ENCODE measurements at places on chromosomes 11 and 22.

GRCh38 chr11:69218271-69218682 is 62.5 kb downstream of the SMIM38 start:
- DNase-seq: no peak

GRCh38 chr11:69928121-69928520 is 108.9 kb upstream of the FGF3 start:
- no peak for DNase-seq

DNA sequence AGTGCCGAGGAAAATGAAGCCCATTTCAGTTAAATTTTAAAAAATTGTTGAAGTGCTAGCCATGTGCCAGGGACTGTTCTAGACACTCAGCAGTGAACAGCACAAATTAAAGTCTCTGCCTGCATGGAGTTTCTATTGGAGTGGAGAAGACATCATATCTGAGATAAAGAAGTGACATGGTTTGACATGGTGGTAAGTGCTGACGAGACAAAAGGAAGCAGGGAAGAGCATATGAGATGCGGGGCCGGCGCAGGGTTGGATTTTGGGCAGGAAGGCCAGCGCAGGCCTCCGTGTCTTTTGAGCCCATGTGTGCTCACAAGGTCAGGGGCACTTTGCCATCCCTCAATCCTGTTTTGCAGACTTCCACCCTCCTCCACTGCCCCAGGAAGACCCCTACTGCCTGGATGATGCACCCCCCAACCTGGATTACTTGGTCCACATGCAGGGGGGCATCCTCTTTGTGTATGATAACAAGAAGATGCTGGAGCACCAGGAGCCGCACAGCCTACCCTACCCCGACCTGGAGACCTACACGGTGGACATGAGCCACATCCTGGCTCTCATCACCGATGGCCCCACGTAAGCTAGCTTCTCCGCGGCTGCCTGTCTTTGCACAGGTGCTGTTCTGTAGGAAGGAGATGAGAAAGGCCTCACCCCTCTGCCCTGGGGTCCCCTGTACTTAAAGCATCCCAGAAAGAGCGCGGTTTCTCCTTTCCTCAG is 29.6 kb downstream of the AMPD3 start:
- no peak for DNase-seq

GRCh38 chr11:23100726-23101125 is 240.5 kb upstream of the CCDC179 start:
- no peak for DNase-seq

DNA sequence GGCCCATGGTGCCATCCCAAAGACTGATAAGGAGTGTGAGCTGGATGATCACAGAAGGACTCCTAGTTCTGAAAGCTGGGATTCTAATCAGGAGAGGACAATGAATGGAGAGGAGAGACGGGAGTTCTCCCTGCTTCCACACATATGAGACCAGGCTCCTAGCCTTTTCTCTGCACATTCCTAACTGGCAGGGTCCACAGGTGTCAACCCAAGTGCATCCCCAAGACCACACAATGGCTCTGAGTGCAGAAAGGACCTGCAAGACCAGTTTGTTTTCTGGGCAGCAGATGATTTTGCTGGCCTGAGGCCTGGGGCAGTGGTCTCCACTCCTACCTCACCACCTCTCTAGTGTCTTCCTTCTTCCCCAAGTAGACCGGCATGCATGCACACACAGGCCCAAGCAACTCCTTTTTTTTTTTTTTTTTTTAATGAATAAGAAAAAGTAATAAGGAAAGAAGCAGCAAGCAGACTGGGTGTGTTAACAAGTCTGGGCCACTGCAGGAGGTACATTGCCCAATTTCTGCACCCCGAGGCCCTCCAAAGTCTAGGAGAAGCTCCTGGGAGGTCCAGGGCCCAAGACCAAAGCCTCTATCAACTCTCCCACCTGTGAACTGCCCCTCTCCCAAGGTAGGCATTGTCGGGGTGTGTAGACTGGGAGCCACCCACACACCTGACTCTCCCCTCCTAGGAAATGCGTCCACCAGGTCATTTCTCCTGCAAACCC is 1.2 kb upstream of the TSKU start:
- DNase-seq: no peak

- no peak for DNase-seq
These were observed 8.2 kb upstream of the USP2 start for GRCh38 chr11:119389611-119390254.

DNA sequence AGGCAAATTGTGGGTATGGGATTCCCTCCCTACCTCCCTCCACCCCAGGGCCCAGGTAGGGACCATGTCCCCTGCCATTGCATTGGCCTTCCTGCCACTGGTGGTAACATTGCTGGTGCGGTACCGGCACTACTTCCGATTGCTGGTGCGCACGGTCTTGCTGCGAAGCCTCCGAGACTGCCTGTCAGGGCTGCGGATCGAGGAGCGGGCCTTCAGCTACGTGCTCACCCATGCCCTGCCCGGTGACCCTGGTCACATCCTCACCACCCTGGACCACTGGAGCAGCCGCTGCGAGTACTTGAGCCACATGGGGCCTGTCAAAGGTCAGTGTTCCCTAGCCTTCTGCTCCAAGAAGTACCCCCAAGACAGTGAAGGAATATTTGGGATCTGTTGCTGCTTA is at the start of gene TOMT:
Gene TOMT, plus strand, starts transcription at position 37 of the 400 bp plus-strand sequence. Its CDS starts 28 bp downstream, at position 65.
- no peak for DNase-seq

DNA sequence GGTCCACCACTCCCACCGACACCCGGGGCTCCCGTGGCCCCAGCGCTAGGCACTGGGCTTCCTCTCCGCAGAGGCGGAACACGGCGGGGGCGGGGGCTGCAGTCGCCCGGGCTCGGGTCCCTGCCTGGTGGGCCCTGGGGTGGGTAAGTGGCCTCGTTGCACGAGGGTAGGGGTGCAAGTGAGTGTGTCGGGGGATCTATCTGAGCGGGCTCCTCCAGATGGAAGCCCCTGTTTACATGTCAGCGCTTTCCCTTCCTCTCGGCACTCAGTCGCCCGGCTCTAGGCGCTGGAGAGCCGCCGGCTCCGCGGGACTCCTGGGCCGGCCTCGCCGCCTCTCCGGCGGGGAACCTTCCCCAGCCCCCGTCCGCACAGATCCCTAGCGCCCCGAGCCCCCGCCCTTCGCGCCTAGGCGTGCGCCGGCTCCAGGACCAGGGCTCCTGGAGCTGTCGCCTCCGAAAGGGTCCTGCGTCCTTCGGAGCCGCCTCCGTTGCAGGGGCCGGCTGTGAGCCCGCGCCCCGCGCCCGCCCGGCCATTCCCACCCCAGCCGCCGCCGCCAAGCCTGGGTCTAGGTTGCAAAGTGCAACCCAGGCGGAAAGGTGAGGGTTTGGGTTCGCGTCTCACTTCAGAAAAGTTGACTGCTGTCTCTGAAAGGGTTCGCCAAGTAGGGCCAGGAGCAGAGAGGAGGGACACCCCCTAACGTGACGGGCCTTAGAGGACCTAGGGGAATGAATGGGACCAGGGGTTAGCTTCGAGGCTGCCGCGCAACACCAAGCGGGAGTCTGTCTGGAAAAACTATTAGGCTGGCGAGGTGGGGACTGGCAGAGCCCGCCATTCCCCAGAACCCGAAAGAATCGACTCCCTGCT is 978 bp downstream of the FLI1 start:
- DNase-seq: peak; percentile 39

GRCh38 chr22:26168939-26169314 is 335 bp upstream of the SEZ6L start:
- DNase-seq: no peak

DNA sequence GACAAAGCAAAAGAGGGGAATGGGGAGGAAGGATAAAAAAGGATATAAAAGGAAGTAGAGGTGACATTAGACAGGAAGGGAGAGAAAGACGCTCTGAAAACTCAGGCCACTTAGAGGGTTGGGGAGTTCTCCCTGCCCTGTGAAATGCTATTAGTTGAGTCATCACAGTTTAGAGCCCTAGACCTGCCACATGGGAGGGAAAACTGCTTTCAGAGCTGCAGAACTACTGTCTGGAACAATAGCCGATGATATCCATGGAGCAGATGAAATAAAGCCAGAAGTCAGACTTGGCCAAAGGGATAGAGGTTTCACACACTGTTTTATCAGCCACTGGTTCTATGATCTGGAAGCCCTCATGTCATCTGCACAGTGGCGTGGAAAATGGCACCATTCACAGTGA is 157.9 kb downstream of the NCAM1 start:
- no peak for DNase-seq

- DNase-seq: no peak
These were observed 1.3 kb upstream of the PAK1 start for GRCh38 chr11:77475206-77475605.

- no peak for DNase-seq
These were observed 169.1 kb downstream of the NXPE2 start for GRCh38 chr11:114847306-114847975.

DNA sequence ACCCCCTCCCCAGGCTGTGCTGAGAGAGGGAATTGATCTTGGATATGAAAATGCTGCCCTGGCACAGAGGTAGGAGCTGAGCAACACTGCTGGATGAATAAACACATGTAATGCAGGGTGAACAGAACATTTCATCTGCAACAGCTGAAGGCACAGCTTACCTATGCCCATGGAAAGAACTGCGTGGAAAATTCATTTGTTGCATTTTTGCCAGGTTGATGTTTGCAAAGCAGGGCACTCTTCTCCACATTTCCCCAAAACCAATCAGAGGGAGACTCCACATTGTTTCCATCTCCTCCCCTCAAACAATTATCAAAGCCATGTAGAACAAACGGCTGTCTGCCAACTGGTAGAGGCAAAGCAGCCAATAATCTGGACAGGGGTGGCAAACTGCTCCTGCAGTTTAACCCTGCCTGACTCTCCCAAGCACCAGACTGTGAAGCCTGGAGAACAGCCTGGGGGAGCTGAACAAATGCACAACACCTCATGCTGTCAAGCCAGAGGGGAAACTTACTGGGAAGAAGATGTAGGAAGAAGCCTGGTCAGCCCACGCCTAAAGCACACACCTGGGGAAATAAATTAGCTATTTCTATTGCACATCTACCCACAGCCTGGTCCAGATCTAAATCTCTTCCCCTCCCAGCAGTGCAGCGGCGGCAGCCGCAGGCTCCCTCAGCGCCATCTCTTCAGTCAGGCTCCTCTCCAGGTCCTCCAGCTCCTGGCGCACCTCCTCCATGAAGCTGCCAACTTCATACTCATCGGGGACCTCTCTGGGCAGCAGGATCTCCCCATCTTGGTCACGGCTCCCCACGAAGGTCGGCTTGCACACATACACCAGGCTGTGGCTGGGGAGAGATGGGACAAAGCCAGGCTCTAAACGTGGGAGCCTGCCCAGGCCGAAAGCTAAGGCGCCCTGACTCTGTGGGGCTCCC is 44.3 kb downstream of the DKK3 start:
- DNase-seq: no peak

- no peak for DNase-seq
These were observed 55.8 kb downstream of the UBASH3B start for GRCh38 chr11:122711362-122711761.

- DNase-seq: no peak
These were observed 58.6 kb downstream of the APOL1 start for GRCh38 chr22:36311386-36312085.

- DNase-seq: no peak
These were observed 1.5 kb downstream of the LTBP3 start for GRCh38 chr11:65556470-65557279.

DNA sequence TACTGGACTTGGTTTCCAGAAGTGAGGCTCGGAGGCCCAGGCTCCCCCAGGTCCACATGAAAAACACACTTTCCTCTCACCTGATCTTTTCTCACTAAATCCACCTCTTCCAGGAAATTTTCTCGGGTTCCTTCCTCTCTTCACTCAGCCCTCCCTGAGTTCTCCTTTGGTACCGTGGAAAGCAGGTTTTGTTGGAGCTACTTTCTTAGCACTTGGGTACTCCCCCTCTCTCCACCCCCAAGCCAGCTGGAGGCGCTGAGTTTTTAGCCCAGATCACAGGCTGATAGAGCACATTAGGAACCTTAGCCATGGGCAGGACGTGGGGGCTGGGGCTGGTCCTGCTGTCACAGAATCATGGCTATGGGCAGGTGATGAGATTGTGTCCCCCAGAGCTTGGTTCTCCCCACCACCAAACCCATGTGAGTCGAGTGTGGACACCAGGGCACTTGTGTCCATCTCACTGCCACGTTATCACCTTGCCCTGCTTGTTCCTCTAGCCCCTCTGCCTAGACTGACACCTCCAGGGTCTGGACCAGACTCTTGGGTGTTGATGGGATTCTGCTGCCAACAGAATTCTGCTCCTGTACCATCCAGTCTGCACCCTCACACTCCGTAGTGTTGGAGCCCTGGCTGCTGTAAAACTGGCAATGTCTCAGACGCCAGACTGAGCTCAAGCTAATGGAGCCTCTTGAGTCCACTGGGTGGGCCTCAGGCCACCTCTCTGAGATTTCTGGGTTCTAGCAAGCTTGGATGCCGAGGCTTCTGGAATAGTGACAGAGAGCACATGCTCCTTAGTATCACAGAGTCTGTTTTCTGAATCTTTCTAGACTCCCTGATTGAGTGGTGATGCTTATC is 74.9 kb upstream of the NARS2 start:
- DNase-seq: no peak

DNA sequence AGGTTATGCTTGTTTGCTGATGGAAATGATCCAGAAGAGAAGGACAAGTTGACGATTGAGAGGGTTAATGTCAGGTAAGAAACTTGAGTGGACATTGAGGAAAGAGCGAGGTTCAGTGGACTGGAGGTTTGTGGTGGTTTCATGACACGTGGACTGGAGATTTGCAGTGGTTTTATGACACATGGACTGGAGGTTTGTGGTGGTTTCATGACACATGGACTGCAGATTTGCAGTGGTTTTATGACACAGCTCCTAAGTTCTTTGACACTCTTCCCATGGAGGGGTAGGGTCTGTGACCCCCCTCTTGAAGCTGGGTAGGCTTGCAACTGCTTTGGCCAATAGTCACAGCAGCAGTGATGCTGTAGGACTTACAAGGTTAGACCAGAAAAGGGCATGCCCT is 5.4 kb upstream of the MAPK8IP2 start:
- no peak for DNase-seq

- no peak for DNase-seq
These were observed 145.9 kb downstream of the ELP4 start for GRCh38 chr11:31655483-31655882.

- no peak for DNase-seq
These were observed 45.8 kb upstream of the MMP7 start for GRCh38 chr11:102576350-102576749.

DNA sequence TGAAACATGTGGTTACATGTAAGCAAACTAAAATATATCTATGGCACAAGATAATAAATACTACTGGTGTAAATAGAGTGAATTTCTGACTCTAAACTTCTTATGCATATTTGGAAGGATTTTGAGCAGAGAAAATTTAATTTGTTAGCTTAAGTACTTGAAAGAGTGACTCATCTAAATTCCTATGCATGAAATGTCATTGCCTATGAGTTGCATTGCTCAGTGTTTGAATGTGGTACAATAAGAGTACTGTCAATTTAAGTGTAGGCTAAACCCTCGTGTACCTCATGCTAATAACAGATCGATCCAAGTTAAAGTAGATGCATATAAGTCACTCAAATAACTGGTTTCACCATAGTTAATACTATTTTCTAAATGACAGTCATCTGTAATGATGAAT is 5.3 kb upstream of the CARD18 start:
- DNase-seq: no peak

DNA sequence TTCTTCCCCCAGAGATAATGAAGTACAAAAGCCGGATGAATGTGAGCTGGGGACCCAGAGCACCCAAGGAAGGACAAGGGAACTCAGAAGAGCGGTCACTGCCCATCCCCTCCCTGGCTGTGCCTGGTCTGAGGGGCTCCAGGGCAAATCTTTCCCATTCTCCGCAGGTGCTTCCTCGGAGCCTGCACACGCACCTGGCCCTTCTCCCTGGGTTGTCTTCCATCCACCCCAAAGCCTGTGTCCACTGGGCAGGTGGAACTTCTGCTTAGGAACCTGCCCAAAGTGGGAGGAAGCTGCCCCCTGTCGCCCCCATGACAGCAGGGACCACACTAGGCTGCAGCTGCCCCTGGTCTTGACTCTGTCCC is 121.0 kb upstream of the FGF3 start:
- DNase-seq: no peak
